ENCODE measurements at places on chromosomes 13 and 19.

GRCh38 chr13:76489274-76489673 lies 396.9 kb downstream of the KCTD12 start:
- DNase-seq, result no peak

GRCh38 chr19:33426621-33427361 lies 53.3 kb downstream of the CEBPG start:
- no peak for DNase-seq

DNA sequence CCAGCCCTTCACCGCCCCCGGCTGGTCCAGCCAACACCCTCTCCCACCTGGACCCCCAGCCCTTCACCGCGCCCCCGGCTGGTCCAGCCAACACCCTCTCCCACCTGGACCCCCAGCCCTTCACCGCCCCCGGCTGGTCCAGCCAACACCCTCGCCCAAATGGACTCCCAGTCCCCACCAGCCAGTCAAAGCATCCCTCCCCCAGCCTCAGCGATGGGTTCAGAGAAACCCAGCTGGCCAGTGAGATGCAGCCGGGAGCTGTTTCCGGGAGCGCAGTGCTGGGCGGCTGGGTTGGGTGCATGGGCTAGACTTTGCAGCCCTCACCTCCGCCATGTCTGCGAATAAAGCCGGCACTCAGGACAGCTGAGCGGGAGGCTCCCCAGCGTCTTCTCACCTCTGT lies 6.5 kb upstream of the CDC34 start:
- DNase-seq, result no peak

GRCh38 chr13:55062662-55063061 lies 2034.0 kb downstream of the OLFM4 start:
- DNase-seq, result no peak

All from liver (tissue), 10 donors.